ENCODE measurements at places on chromosomes 13 and 19.

- no peaks in the 10 kb centered on the region for H3K27me3 ChIP-seq
- no peak overlapping the region for H3K4me3 ChIP-seq
- H3K27ac ChIP-seq = no peak overlapping the region
- H3K4me1 ChIP-seq = peaks cover 26% of the 10 kb centered on the region
- H3K36me3 ChIP-seq = no peaks in the 10 kb centered on the region
- DNase-seq = no peak
Measured at GRCh38 chr13:51605698-51606097, 21.4 kb downstream of the WDFY2 start.

DNA sequence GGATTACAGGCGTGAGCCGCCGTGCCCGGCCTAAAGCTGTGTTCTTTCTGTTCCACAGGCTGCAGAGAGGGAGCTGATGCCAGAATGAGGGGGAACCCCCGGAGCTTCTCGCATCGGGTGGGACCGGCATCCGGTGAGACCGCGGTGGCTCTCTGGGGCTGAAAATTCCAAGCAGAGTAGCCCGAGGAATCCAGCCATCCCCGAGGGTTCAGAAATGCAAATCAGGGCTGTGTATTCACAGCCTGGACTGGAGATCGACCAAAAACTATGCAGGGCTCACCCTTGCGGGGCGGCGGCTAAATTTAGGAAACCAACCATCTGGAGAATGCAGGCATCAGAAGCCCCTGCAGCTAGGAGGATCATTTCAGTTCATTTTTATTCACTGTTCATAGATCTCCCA lies 99.2 kb downstream of the GNG7 start:
- H3K4me1 ChIP-seq = peaks cover 32% of the 10 kb centered on the region
- peak overlapping the region; percentile 35 for H3K4me3 ChIP-seq
- H3K27me3 ChIP-seq = no peaks in the 10 kb centered on the region
- DNase-seq = peak; percentile 39

DNA sequence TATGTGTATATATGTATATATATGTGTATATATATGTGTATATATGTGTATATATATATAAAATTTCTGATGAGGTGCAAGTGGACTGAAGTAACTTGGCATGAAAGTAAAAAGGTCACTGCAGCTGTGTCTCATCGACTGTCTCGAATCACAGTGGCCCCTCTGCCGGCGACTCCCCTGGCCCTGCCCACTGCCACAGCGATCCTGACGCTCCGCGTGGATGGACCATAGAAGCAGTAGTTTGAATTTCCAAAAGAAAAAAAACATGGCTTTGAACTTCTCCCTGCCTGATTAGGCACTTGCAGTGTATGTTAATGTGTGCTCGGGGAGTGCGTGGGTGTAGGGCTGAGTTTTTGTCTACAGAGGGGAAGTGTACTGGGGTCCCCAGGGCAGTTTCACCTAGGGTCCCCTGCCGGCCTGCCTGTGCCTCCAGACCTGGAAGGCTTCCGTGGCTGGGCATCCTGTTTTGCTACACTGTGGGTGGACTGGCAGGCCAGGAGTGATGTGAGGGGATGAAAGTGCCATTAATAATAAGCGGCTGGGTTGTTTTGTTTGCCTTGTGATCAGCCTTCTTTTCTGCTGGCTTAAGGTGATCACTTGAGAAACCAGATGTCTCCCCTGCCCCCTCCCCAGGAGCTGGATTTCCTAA lies 10.8 kb downstream of the ZIC5 start:
- no peak overlapping the region for H3K4me3 ChIP-seq
- H3K36me3 ChIP-seq = no peaks in the 10 kb centered on the region
- H3K27me3 ChIP-seq = peaks cover 97% of the 10 kb centered on the region
- no peak overlapping the region for H3K27ac ChIP-seq
- peaks cover 29% of the 10 kb centered on the region for H3K4me1 ChIP-seq
- no peak for DNase-seq

GRCh38 chr19:2863816-2864215 lies 3.3 kb upstream of the ZNF556 start:
- H3K27me3 ChIP-seq = no peaks in the 10 kb centered on the region
- no peak for DNase-seq
- H3K27ac ChIP-seq = no peak overlapping the region
- H3K4me3 ChIP-seq = no peak overlapping the region

DNA sequence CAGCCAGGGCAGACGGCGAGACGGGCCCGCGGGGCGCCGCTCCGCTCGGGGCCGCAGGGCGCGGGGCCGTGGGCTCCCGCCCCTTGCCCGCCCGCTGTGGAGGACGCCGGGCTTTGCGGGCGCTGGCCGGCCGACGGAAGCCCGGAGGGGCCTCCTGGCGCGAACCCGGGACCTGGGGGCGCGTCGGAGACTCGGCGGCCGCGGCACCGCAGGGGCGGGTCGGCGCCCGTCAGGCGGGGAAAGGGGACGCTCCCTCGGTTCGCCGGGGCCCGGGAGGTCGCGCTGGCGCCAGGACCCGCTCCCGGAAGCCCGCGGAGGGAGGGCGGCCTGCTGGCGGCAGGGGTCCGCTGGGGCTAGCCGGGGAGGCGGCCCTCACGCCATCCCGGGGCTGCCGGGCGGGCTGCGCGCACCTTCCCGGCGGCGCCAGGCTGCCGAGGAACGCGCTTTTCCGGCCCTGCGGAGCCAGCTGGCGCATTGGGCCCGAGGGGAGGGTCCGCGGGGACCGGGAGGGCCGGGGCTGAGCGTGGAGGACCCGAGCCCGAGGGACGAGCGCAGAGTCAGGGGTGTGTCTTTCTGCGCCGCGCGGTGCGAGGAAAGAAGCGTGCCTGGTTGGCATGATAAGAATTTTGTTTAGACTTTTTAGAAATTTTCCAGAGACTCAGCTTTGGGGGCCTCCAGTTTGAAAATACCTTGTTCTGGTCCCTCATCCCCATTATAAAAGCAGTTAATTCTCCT lies 511 bp downstream of the GARRE1 start:
- H3K4me1 ChIP-seq = peaks cover 9% of the 10 kb centered on the region
- peak overlapping the region; percentile 94 for H3K4me3 ChIP-seq
- H3K27ac ChIP-seq = peak overlapping the region; percentile 82
- peak; percentile 59 for DNase-seq
- H3K27me3 ChIP-seq = no peaks in the 10 kb centered on the region
